ENCODE measurements at places on chromosomes 16 and 17.

DNA sequence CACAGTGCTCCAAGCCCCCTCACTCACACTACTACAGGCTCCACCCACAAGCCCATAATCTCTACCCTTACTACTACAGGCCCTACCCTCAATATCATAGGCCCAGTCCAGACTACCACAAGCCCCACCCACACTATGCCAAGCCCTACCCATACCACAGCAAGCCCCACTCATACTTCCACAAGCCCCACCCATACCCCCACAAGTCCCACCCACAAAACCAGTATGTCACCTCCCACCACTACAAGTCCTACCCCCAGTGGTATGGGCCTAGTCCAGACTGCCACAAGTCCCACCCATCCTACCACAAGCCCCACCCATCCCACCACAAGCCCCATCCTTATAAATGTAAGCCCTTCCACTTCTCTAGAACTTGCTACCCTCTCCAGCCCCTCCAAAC is 13.8 kb downstream of the RIPOR1 start:
- no peak for DNase-seq

- DNase-seq: no peak
Observed at GRCh38 chr17:5361426-5361825, 58.0 kb downstream of the NUP88 start.

DNA sequence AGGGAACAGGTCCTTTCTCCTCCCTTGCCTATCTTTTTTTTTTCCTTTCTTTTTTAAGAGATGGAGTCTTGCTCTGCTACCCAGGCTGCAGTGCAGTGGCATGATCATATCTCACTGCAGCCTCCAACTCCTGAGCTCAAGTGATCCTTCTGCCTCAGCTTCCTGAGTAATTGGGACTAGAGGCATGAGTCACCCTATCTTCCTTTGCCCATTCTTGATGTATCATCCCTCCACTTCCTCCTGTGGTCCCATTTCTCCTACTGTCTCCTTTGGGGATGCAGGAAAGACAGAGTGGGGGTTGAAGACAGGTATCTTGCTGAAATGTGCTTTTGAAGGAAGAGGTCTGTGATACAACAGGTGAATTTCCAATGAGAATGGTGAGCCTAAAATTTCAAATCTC is 5.5 kb downstream of the MYO19 start:
- DNase-seq: no peak

DNA sequence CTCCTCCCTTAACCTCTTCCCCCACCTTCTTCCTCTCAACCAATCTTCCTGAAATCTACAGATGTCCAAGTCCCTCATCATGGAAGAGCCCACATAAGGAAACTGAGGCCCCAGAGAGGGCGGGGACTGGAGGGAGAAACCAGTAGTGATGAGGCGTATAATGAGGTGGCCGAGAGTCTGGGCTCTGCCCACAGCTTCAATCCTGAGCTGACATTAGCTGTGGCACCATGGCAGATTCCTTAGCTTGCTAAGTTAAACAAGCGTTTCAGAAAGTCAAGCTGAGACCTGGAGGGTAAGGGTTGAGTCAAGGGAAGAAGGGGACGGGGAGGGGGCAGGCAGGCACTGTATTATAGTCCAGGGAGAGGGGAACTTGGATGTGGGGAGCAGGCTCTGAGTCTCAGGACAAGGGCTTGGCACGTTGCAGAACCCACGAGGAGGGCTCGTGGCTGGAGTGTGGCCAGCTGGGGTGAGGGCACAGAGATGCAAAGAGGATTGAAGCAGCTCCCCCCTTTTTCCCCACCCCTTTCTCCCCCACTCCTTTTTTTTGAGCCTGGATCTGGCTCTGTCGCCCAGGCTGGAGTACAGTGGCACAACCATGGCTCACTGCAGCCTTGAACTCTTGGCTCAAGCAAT is 13.3 kb downstream of the ARHGAP23 start:
- DNase-seq: no peak

- no peak for DNase-seq
Observed at GRCh38 chr17:16875662-16876061, 96.3 kb downstream of the TNFRSF13B start.

GRCh38 chr17:75153780-75154194 is 525 bp downstream of the JPT1 start:
- no peak for DNase-seq

All from putamen (tissue), 1 donor.